ENCODE measurements at places on chromosomes 5 and 9.
A peak's percentile ranks its signal among the peaks of the same experiment; 100 is the strongest.

GRCh38 chr5:102853680-102854079 is 98.6 kb downstream of the PAM start:
- DNase-seq: no peak

DNA sequence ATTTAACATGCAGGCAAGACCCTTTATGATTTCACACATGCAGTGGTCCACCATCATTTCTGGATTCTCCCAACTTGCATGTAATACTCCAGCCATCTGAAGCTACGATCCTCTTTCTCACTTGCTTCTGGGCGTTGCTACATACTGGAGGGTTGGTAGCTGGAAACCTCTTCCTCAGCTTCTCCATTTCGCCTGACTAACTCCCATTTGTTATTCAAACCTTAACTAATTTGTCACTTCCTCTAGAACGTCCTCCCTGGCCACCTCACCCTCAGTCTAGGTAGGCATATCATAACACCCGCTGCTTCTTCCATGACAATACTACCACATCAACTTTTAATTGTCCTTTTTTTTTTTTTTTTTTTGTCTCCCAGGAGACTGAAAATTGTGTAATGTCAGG is 72.6 kb upstream of the EQTN start:
- DNase-seq: peak; percentile 50

DNA sequence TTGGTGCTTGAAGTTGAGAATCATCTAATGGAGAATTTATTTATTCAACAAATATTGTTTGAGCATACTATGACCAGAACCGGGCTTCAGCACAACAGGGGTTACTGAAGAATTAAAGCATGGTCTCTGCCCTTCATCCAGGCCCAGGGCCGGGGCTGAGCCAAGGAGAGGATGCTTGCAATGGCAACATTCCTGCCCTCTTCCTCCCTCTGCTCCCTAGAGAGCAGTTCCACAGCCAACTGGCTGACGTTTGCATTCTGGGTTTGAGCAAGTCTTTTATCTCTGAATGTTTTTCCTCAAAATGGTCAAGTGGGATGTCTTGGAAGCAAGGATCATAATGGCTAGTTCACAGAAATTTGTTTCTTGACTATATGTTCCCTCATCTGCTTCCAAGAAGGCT is 80.7 kb downstream of the GLDC start:
- DNase-seq: no peak

DNA sequence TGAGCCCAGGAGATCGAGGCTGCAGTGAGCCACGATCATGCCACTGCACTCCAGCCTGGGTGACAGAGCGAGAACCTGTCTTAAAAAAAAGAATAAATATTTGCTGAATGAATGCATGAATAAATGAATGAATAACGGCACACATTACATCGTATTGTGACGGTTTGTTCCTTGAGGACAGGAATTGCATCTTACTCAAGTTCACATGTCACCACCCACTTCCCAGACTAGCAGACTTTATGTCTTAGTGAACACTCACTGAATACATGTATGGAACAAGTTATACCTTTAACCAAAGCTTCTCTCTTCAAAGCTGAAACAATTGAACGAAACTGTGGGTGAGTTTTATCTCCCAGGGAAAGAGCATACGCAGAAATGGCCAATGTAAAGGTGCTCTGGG is 53.2 kb upstream of the TRAF1 start:
- no peak for DNase-seq

DNA sequence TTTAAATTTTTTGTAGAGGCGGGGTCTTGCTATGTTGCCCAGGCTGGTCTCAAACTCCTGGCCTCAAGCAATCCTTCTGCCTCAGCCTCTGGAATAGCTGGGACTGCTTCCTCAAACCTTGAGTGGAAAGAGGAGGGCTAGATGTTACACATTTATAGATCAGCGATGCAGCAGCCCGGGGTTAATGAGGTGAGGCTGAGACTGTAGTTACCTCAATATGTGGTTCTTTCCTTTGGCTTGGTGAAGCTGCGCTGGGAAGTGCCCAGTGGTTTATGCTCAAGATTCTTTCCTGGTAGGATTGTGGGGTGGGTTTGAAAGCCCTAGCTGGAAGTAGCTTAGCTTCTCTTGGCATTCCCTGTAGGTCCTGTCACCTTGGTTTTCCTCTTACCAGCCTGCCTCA is 22.5 kb downstream of the ZNF618 start:
- DNase-seq: no peak

GRCh38 chr9:126366366-126367011 is 39.9 kb downstream of the MVB12B start:
- no peak for DNase-seq

DNA sequence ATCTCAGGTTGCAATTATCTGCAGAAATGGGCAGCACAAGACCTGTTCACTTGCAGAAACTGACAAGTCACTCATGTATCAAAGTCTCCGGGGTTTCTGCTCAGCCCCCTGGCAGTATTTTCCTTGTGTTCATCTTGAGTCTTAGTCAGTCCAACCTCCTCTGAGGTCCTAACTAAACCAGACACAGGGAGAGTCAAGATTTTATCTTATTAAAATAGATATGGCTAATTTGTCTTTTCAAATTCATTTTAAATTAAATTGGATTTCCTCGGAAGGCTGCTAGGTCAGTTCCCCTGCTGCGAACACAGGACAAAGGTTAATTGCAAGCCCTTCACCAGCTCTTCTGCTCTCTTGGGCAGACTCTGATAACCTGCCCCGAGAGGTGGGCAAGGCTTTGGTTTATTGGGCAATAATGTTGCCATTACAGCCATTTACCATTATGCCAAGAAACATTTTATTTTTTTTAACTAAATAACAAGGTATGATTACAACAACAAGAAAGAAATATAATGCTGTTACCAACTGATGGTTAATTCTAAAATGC is 103.5 kb downstream of the MAPKAP1 start:
- DNase-seq: no peak

- no peak for DNase-seq
These were observed 106.3 kb downstream of the DAPK1 start for GRCh38 chr9:87603854-87604490.

DNA sequence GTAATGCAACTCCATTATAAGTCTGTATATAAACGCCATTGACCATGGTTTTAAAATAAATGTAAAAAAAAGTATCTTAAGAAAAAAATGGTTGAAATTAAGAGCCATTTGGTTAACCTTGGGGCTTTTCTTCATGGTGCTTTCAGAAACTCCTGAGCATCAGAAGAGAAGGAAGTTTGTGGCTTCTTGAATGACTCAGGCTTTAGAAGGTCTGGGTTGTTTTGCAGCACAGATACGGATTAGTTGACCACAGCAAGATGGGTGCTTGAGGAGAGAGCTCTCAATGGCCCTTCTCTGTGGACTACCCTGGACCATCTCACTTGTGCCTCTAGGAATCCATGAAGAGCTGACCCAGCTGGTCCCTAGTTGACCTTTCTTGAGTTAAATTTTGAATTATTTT is 189.5 kb downstream of the TMEM38B start:
- no peak for DNase-seq

GRCh38 chr5:52922384-52922783 is 66.8 kb upstream of the ITGA2 start:
- DNase-seq: peak; percentile 97

DNA sequence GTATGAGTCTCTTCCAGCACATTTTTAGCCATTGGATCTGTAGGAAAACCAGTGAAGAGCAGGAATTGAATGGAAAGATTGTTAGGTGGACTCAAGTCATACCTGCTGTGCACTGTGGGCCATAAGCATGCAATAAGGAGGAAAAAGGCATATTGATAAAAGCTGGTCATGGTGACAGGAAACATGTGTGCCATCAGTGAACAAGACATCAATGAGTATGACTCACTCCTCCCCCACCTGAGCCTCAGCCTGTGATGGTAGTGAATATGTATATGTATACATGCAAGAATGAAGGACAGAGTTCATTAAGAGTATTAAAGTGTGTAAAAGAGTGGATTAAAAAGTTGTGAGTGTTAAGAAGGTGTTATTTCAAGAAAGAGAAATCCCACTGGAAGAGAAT is 164.5 kb downstream of the TMEM38B start:
- no peak for DNase-seq

DNA sequence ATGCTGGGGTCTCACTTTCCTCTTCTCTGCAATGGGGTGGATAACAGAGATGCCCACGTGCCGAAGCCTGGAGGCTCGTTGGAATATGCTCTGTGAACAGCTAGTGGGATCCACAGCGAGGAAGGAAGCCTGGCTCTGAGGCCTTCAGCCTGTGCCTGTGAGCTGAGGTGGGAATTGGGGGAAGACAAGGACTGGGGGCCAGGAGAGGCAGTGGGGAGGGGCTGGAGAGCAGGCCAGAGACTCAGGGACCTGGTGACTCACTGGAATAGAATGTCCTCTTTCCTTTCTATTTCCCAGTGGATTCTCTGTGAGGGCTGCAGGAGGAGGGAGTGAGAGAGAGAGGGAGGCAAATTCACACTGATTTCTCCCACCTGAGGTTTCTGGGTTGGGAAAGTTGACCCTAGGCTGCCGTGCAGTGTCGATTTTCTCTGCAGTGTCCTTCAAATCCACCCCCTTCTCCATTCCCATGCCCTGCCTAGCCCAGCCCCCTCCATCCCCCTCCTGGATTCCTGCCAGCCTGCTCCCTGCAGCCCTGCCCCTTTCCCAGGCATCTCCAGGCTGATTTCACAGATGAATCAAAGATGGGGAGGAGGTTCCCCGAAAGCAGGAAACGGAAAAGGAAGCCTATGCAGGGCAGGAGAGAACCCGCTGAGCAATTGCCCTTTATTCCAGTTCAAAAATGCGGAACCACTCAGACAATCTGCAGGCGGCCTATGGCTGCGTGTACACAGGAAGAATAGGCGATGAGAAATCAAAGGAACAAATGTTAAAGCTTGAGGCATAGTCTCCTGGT is 1.4 kb upstream of the SPAAR start:
- peak; percentile 88 for DNase-seq

DNA sequence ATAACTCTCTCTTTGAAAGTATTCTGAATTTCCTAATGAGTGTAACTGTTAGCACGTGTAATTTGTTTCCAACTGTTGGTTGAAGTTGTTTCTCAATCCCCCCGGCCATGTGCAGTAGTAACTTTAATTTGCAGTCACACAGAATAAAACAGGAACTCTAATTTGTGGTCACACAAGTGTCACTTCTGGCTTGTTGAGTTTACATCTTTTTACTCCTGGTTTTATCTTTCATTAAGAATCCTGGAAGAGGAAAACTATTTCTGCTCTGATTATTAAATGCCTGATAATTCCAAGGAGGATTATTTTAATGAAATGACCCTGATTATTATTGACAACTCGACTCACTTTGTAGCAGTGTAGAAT is 1.2 kb downstream of the SCAMP1 start:
- DNase-seq: no peak

DNA sequence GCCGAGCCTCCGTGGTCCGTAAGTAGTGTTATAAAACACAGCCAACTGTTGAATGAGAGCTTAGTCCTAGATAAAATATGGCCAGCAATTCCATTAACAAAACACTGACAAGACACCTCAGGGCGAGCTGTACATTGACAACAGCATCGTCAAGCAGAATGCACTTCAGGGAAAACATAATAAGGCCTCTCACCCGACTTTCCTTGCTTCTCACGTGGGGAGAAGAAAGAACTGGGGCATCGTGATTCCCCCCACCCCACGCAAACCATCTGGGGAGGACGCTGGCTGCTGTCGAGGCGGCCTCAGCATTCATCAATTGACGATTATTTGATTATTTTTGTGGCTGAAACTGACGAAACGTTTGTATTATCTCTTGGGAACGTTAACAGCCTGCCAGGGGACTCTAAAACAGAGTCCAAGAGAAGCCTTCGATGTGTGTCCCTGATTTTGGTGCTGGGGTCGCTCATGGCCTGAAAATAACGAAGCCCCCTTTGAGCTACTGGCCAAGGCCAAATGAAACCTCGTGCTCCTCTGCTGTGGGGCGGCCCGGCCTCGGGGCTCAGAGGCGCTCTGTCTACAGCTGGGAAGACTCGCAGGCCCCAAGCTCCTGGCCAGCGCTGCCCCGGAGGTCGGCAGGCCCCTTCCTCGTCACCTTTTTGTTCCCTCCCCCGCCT is 464 bp downstream of the GDF9 start:
- no peak for DNase-seq
